ENCODE measurements at places on chromosomes 2 and 18.
A peak's percentile ranks its signal among the peaks of the same experiment; 100 is the strongest.

DNA sequence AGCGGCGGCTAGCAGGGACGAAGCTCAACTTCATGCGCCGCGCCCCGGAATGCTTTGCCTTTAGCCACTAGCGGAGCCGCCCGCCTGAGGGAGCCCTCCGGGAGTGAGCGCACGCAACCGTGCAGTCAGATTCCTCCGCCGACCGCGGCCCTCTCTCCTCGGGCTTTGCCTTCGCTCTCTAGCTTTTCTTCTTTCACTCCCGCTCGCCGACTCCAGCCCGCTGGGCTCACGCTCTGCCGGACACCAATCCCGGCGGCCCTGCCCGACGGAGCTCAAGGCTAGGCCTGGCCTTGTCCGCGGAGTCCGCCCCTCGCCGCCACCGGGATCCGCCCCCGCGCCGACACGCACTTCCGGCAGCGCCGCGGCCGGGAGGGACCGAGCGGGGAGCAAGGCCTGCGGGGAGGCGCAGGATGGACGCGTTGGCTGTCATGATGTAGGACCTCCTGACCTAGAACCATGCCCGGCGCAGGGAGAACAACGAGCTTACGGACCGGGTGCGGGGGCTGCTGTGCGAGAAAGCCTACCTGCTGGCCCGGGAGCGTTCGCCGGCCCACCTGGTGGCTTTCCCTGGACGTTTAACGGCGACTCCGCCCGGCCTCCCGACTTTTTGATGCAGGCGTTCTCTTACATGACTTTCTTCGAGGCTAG lies 40.8 kb upstream of the AKAIN1 start:
- DNase-seq: peak; percentile 97
- no peaks in the 10 kb centered on the region for H3K27me3 ChIP-seq
- H3K36me3 ChIP-seq: no peaks in the 10 kb centered on the region
- peak overlapping the region; percentile 93 for H3K4me3 ChIP-seq

- H3K4me1 ChIP-seq: peaks cover 45% of the 10 kb centered on the region
- H3K27me3 ChIP-seq: no peaks in the 10 kb centered on the region
- peak overlapping the region; percentile 67 for H3K27ac ChIP-seq
Observed at GRCh38 chr2:238240757-238241711, 1.2 kb upstream of the HES6 start.

DNA sequence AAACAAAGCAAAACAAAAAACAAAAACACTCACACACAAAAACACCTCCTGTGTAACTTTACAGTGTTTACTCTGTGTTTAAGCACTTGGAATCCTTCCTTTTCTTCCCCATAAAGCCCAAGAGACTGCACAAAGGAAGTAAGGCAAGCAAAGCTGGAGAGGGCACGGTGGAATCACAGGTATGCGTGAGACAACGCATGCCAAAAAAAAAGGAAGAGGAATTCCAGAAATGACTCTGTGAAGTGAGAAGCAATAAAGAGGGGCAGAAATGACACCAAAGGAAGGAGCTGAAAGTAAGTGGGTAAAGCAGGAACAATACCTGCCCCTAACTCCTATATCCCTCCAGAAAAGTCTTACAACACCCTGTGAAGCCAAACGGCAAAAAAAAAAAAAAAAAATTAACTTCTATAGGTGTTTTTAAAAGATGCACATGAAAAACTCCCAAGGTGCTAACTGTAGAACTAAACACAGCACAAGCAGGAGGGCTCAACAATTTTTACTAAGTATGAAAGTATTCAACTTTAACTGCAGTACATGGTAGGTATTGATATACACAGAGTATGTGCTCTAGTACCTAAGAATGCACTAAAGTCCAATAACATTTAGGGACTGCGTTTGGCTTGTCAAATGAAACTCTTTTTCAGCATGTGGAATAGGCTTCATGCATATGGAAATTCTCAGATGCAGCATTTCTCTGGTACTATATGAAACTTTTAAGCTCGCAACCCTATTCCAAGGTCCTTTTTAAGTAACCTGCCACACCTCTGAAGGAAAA lies 9.1 kb downstream of the RND3 start:
- H3K36me3 ChIP-seq: peaks cover 2% of the 10 kb centered on the region
- no peak for DNase-seq
- H3K4me1 ChIP-seq: no peaks in the 10 kb centered on the region
- H3K27ac ChIP-seq: no peak overlapping the region
- H3K27me3 ChIP-seq: no peaks in the 10 kb centered on the region

GRCh38 chr2:103295591-103295990 lies 533.8 kb downstream of the TMEM182 start:
- no peaks in the 10 kb centered on the region for H3K36me3 ChIP-seq
- DNase-seq: no peak
- H3K4me3 ChIP-seq: no peak overlapping the region
- no peak overlapping the region for H3K27ac ChIP-seq

- H3K36me3 ChIP-seq: no peaks in the 10 kb centered on the region
- DNase-seq: no peak
- H3K27me3 ChIP-seq: no peaks in the 10 kb centered on the region
- no peak overlapping the region for H3K4me3 ChIP-seq
- H3K4me1 ChIP-seq: no peaks in the 10 kb centered on the region
Observed at GRCh38 chr2:145110668-145111356, 590.9 kb upstream of the ZEB2 start.

GRCh38 chr2:156434461-156435291 lies 1.5 kb upstream of the GPD2 start:
- H3K36me3 ChIP-seq: no peaks in the 10 kb centered on the region
- no peak for DNase-seq
- H3K4me3 ChIP-seq: peak overlapping the region; percentile 77
- no peaks in the 10 kb centered on the region for H3K27me3 ChIP-seq
- peak overlapping the region; percentile 88 for H3K27ac ChIP-seq

GRCh38 chr2:70145851-70146739 lies 44.7 kb downstream of the C2orf42 start:
- H3K27me3 ChIP-seq: no peaks in the 10 kb centered on the region
- H3K27ac ChIP-seq: no peak overlapping the region
- H3K36me3 ChIP-seq: peaks cover 9% of the 10 kb centered on the region
- DNase-seq: no peak
- peaks cover 16% of the 10 kb centered on the region for H3K4me1 ChIP-seq

GRCh38 chr2:231662028-231662810 lies 46.1 kb upstream of the PTMA start:
- H3K4me1 ChIP-seq: peaks cover 34% of the 10 kb centered on the region
- H3K27ac ChIP-seq: peak overlapping the region; percentile 91
- no peaks in the 10 kb centered on the region for H3K27me3 ChIP-seq
- peak; percentile 95 for DNase-seq

GRCh38 chr2:29650631-29651097 lies 270.7 kb downstream of the ALK start:
- no peak overlapping the region for H3K4me3 ChIP-seq
- no peaks in the 10 kb centered on the region for H3K27me3 ChIP-seq
- DNase-seq: no peak
- no peaks in the 10 kb centered on the region for H3K4me1 ChIP-seq

DNA sequence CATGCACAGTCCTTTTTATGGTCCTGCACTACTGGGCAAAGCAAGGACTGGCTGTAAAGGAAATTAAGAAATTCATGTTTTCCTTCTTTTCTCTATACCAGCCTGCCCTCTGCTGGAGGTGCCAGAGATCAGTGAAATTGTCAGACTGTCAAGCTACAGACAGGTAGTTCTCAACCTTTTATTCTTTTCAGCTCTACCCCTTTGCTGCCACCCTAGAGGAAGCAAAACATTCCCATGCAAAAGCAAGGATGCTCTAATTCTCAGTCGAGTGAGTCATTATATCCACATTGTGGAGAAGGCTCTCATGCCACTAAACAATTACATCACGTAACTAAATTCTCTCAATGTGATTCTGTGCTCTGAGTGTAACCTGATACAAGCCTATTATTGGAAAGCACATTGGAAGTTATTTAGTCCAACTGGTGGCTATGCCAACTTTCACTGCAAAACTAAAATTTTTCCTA lies 25.0 kb upstream of the RAPGEF4 start:
- no peak overlapping the region for H3K27ac ChIP-seq
- no peaks in the 10 kb centered on the region for H3K4me1 ChIP-seq
- H3K4me3 ChIP-seq: no peak overlapping the region
- DNase-seq: no peak
- no peaks in the 10 kb centered on the region for H3K27me3 ChIP-seq
- H3K36me3 ChIP-seq: no peaks in the 10 kb centered on the region

DNA sequence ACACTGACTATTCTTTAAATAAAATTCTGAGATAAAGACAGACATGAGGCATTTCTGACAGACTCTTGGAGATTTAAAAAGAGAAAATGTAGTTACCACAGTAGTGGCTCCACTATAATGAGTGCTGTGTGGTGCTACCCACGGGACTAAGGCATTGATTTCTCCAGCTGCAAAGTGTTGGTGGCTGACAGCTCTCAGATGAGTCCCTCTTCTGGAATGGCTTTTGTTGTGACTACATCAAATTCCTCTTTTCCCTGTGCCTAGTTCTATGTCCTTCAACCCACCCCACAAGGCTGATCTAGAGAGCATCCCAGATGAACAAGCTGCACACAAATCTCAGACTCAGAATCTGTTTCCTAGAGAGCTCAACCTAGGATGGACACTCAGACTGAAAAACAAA lies 884.8 kb upstream of the ZEB2 start:
- no peaks in the 10 kb centered on the region for H3K4me1 ChIP-seq
- no peak overlapping the region for H3K27ac ChIP-seq
- no peak overlapping the region for H3K4me3 ChIP-seq
- no peak for DNase-seq

GRCh38 chr2:229154381-229154780 lies 116.7 kb downstream of the PID1 start:
- H3K27me3 ChIP-seq: no peaks in the 10 kb centered on the region
- H3K27ac ChIP-seq: no peak overlapping the region
- no peak overlapping the region for H3K4me3 ChIP-seq
- no peak for DNase-seq
- no peaks in the 10 kb centered on the region for H3K36me3 ChIP-seq

GRCh38 chr2:3288470-3289170 lies 89.0 kb downstream of the EIPR1 start:
- peak overlapping the region; percentile 38 for H3K27ac ChIP-seq
- H3K4me1 ChIP-seq: peaks cover 67% of the 10 kb centered on the region
- H3K4me3 ChIP-seq: no peak overlapping the region

DNA sequence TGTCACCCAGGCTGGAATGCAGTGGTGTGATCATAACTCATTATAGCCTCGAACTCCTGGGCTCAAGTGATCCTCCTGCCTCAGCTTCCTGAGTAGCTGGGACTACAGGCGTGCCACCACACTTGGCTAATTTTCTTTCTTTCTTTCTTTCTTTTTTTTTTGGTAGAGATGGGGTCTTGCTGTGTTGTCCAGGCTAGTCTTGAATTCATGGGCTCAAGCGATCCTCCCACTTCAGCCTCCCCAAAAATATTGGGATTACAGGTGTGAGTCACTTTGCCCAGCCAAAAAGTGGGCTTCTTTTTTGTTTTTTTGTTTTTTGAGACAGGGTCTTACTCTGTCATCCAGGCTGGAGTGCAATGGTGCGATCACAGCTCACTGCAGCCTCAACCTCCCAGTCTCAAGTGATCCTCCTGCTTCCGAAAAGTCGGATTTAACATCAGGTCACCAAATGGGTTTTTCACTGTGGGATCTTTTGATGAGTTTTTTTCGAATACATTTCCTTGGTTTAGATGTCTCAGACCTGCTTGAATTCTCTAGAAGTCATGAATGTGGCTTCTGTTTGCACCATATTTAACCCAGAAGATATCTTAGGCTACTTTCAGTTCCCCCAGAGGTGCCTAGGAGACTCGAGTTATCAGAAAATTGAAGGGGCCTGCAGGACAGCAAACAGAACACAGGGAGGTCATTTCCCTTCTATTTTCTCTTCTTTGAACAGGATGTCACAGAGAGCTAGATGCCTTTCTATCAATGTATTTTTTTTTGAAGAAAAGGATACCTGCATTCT lies 8.9 kb downstream of the RAB31 start:
- no peaks in the 10 kb centered on the region for H3K27me3 ChIP-seq
- no peak overlapping the region for H3K4me3 ChIP-seq
- peaks cover 8% of the 10 kb centered on the region for H3K4me1 ChIP-seq

DNA sequence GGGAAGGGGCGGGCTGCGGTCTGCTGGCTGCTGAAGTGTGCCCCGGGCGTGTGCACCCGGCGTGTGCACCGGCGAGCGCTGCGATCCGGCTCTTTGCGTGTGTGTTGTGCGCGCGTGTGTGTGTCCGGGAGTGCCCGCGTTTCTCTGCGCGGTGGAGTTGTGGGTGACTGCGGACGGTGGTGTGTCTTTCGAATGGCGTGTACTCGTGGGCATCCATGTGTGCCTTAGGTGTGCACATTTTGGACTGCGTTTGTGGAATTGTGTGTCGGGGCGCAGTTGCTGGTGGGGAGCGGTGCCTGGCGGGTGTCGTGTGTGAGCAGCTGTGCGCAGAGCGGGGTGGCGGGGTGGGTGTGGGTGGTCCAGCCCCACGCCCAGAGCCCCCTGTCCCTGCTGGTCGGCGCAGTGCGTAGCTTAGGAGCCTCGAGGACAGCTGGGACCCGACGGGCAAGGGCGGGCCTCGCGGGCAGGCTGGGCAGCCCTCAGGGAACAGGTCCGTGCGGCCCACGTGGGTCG lies 533 bp downstream of the HPCAL1 start:
- H3K27me3 ChIP-seq: no peaks in the 10 kb centered on the region
- peaks cover 39% of the 10 kb centered on the region for H3K4me1 ChIP-seq
- H3K27ac ChIP-seq: no peak overlapping the region
- H3K4me3 ChIP-seq: peak overlapping the region; percentile 61
- H3K36me3 ChIP-seq: no peaks in the 10 kb centered on the region

DNA sequence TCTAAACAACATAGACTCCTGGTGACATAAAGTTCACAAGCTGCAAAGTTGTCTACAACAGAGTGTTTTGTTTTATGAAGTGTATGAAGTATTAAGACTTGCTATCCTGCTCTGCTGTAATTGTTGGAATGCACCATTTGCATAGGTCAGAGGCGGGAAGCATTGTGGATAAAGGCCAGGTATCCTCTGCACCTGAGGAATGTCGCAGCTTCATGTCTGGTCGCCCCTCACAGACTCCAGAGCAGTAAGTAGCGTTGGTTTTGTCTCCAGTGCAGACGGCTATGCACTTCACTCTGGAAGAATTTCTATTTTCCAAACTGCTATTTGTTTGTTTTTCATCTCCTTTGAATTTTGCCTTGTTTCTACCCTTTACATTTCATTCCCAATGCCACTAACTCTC lies 63.1 kb downstream of the UNC80 start:
- no peak overlapping the region for H3K27ac ChIP-seq
- no peak overlapping the region for H3K4me3 ChIP-seq
- no peak for DNase-seq
- no peaks in the 10 kb centered on the region for H3K27me3 ChIP-seq

GRCh38 chr2:232870018-232870765 lies at the start of gene SNORC:
SNORC (plus strand) TSS chr2:232870264; CDS start chr2:232870342, 78 bp downstream.
- H3K36me3 ChIP-seq: peaks cover 39% of the 10 kb centered on the region
- no peaks in the 10 kb centered on the region for H3K27me3 ChIP-seq
- no peak within 1 kb of the TSS for H3K27ac ChIP-seq
- no peak within 1 kb of the TSS for H3K4me3 ChIP-seq

- no peak for DNase-seq
- no peak overlapping the region for H3K4me3 ChIP-seq
- H3K36me3 ChIP-seq: no peaks in the 10 kb centered on the region
Observed at GRCh38 chr2:51903728-51904127, 871.8 kb upstream of the NRXN1 start.

GRCh38 chr18:10564975-10565773 lies 39.3 kb downstream of the NAPG start:
- H3K27me3 ChIP-seq: no peaks in the 10 kb centered on the region
- H3K4me1 ChIP-seq: peaks cover 8% of the 10 kb centered on the region
- H3K36me3 ChIP-seq: no peaks in the 10 kb centered on the region
- no peak overlapping the region for H3K27ac ChIP-seq
- no peak for DNase-seq

Data from spinal cord (tissue), 10 donors.